Left renal cortex interstitium (tissue), 4 donors: ENCODE measurements at places on chromosomes 1 and 21. TPM values are rescaled to one million over a fixed set of nuclear protein-coding genes. Genes with fewer than 3 reads are reported as not detected.

The PLA2G2D gene
- polyA plus RNA-seq: 0.06 TPM

GRCh38 chr1:59669752-59670312 is 144.9 kb upstream of the HOOK1 start:
- DNase-seq: no peak

GRCh38 chr1:52970149-52970548 is 43.1 kb downstream of the SCP2 start:
- DNase-seq: no peak

- DNase-seq: no peak
Observed at GRCh38 chr1:47013293-47013692, 10.2 kb upstream of the CYP4X1 start.

GRCh38 chr1:167602840-167603239 is 27.2 kb upstream of the RCSD1 start:
- no peak for DNase-seq

- DNase-seq: no peak
Observed at GRCh38 chr1:116131866-116132605, 20.8 kb downstream of the MAB21L3 start.

- no peak for DNase-seq
Observed at GRCh38 chr1:172448995-172449584, 5.2 kb upstream of the PIGC start.

The PRRX1 gene
- 4.5 TPM for polyA plus RNA-seq

The PLA2G5 gene
- not detected for polyA plus RNA-seq

GRCh38 chr21:39737376-39738000 is 7.5 kb upstream of the IGSF5 start:
- no peak for DNase-seq
